ENCODE measurements at places on chromosomes 4 and X. TPM values are rescaled to one million over a fixed set of nuclear protein-coding genes. Genes with fewer than 3 reads are reported as not detected.

- no peak for DNase-seq
These were observed 20.6 kb downstream of the AP1S2 start for GRCh38 chrX:15834053-15834452.

MAGEA10 gene
- total RNA-seq = not detected

GRCh38 chr4:30724247-30724646 lies 4.1 kb downstream of the PCDH7 start:
- no peak for DNase-seq

DNA sequence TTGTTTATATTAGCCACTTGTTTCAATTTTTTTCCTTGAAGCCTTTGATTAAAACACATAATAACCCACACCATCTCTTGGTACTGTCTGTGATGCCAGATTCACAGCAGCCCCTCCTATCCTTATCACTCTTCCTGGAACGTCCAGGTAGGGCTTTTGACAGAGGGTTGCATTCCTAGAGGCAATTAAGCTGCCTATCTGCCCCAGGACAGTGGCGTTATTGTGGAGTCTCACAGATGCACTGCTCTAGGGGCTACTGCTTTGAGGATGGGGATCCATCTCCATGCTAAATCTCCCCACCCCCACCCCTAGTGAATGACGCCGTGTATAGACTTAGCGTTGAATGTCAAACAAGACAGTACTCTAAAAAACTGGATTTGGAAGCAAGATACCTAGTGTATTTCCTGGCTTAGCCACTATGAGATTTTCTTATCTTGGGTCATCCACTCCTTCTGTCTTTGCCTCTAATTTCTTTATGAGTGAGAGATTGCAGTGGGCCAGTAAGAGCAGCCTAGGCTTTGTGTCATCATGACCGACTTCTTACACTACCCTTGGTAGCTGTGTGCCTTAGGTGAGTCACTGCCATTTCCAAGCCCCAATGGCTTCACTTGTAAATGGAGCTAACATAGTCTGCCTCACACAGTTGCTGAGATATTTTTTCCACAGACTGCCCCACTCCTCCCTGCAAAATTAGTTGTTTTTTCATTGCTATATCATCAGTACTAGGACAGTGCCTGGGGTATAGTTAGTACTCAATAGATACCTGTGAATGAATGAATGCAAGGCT lies 90.9 kb downstream of the EGF start:
- no peak for DNase-seq

DNA sequence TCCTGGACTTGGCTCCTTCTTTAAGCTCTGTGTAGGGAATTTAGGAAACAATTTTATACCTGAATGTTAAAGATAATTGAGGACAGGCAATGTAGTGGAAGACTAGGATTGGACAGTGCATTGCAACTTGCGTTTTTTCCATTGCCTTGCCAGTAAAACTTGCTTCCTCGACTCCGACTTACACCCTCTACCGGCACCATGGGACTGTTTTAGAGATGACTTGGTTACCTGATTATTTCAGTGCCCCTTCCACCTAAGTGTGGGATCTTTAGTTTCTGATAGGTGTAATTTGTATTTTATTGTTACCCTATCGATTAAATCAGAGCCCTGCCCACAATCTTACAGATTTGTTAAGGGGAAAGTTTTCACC lies 1.2 kb downstream of the PRPS1 start:
- DNase-seq = no peak

ASB12 gene
- not detected for total RNA-seq

DNA sequence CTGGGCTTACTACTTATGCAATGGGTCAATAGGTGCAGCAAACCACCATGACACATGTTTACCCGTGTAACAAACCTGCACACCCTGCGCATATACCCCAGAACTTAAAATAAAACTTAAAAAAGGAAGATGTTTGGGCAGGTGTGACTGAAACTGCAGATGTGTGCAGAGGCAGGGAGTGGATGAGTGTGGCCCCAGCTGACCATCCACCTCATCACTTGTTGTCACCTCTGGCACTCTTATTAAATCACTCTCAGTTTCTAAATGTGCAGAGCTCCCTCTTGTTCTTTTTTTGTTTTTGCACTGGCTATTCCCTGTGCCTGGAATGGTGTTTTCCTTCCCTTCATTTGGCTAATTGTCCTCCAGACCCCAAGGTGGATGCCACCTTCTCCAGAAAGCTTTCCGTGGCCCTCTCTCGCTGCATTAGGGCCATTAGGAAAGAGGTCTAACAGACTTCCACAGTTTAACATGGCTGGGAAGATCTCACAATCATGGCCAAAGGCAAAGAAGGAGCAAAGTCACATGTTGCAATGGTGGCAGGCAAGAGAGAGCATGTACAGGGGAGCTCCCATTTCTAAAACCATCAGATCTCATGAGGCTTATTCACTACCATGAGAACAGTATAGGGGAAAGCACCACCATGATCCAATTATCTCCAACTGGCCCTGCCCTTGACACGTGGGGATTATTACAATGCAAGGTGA lies 58.5 kb downstream of the SLC2A9 start:
- DNase-seq = no peak

FABP2 gene
- not detected for total RNA-seq

DNA sequence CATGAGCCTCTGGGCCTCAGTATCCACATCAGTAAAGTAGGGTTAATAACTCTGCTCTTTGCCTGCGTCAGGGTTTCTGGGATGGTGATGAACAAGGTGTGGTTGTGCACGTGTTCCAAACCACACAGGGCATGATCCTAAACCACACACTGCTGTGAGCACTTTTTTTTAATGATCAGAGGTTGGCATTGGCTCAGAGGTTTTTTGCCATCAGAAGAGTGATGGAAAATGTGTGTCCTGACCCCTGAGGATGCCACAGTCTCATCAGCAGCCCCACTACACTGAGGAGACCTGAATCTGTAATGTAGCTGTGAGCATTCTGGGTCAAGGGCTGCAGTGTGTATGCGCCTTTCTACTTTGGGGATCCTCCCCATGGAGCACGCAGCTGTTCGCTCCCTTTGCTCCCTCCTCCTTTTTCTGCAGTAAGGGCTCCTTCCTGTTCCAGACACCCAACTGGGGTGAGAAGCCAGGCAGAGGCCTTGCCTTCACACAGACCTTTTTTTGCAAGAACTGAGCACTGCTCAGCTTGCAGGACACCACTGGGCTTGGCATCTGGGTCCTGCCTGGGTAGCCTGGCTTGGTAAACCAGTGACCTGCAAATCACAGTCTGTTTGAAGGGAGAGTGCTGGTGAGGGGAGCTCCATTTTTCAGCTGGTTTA lies 87.5 kb downstream of the MAMLD1 start:
- DNase-seq = no peak

ARHGAP6 gene
- total RNA-seq = not detected

- DNase-seq = no peak
These were observed 44.6 kb downstream of the C4orf50 start for GRCh38 chr4:5973486-5974220.

DNA sequence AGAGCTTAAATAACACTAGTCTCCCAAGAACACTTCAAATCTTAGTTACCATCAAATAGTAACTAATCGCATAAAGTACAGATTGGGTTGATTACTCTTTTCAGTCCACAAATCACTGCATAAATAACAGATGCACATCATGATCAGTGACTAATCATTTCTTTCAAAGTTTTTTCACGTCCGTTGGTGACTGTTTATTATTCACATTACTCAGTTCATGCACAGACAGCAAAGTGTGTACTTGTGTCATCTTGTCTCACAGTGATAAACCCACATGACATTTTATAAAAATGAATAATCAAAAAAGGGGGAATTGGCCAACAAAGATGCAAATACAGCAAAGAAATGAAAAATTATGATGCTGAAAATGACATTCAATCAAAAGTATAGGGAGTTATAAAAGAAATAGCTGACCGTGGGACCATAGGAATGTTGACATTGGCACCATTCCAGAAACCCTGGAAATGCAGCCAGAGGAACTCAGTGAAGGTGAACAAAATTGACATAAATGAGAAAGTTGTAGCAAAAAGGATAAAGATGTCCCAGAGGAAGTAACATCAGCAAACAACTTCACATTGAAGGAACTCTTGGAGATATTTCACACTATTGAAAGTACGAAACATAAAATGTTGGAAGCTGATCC lies 161.5 kb downstream of the SOX3 start:
- DNase-seq = no peak

MOSPD2 gene
- total RNA-seq = 21.1 TPM

- no peak for DNase-seq
These were observed 6.8 kb downstream of the TXK start for GRCh38 chr4:48127231-48127630.

GSX2 gene
- not detected for total RNA-seq

- DNase-seq = no peak
These were observed 204.6 kb downstream of the RBM46 start for GRCh38 chr4:154985673-154986072.

VGLL1 gene
- not detected for total RNA-seq

DNA sequence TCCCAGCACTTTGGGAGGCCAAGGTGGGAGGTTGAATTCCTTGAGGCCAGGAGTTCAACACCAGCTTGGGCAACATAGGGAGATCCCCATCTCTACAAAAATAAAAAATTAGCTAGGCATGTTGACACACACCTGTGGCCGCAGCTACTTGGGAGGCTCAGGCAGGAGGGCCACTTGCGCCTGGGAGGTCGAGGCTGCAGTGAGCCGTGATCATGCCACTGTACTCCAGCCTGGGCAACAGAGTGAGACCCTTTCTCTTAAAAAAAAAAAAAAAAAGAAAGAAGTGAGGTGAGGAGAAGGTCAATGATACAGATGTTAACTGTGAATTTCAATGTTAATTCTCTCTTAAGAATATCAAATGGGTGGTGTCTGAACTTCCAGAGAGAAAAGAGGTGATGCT lies 15.1 kb upstream of the AP1S2 start:
- DNase-seq = no peak

- no peak for DNase-seq
These were observed 199.8 kb upstream of the GATB start for GRCh38 chr4:151960449-151961230.

GRCh38 chrX:48934581-48935300 lies 15.9 kb upstream of the PIM2 start:
- DNase-seq = no peak

GRCh38 chrX:10576186-10576585 lies 44.2 kb downstream of the MID1 start:
- DNase-seq = no peak

GRCh38 chr4:163755013-163755412 lies 260.5 kb downstream of the TMA16 start:
- no peak for DNase-seq

APBB2 gene
- total RNA-seq = 6.1 TPM

FAT1 gene
- 0.02 TPM for total RNA-seq

DNA sequence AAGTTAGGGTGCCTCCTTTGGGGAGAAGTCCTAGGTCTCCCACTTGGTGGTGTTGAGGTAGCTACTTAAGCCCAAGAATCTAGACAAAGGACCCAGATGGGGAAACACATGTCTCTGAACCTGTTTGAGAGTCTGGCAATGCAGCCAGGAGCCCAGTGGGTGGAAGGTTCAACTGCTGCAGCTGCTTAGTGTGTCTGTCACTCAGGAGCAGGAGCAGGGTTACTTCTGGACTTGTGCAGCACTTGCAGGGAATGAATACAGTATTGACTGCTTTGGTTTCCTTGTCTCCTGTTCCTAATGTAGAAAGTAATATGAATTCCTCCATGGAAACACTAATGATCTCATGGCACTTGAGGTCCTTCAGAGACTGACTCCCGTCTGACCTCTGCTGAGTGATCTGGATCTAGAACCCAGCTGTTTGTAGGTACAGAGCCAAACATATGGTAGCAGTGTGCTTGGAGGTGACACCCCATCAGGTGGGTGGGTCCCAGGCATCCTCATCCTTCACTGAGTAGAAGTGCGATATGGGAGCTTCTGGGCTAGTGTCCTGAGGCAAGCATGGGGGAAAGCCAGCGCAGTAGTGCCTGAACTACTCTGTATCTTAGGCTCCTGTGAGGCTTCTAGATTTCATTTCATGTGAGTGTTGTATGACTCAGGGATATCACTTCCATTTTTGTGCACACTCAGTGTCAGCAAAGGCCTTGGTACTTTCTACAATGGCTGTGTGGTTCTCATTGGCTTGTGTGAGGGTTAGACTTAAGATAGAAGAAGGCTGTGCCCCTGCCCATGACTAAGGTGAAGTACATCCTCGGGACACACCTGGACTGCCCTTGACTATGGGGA lies 85.0 kb upstream of the WDR1 start:
- no peak for DNase-seq

- DNase-seq = no peak
These were observed 22.2 kb upstream of the SULT1E1 start for GRCh38 chr4:69882150-69882549.

COL4A5 gene
- total RNA-seq = not detected

RBBP7 gene
- total RNA-seq = 197 TPM

SSX4B gene
- not detected for total RNA-seq

DNA sequence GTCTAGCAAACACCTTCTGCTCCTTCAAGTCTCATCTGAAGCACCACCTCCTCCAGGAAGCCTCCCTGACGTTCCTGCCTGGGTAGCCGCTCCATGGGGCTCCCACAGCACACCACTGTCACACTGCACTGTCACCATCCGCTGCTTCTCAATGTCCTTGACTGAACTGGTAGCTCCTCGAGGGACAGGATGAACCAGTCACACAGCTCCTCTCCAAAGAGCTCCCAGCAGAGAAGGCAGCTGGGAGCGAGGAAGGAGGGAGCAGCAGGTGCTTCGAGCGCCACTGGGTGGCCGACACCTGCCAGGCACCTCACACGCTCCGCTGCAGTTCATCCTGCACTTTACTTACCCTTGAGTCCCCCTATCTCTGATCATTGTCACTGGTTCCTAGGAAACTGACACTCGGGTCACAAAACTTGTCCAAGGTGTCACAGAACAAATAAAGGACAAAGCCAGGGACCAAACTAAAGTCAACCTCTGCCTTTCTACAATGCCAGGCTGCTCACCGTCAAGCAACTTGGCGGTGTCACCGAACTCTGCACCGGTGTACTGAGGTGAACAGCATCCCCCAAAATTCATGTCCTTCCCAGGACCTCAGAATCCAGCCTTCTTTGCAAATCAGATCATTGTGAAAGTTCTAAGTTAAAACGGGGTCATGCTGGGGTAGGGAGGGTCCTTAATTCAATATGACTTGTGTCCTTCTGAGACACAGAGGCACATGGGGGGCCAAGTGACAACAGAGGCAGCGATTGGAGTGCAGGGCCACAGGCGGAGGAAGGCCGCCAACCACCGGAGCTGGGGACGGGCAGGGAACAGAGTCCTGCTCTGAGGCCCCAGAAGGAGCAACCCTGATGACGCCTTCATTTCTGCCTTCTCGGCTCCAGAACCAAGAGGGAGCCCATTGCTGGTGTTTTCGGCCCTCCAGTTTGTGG lies 5.5 kb upstream of the S100P start:
- no peak for DNase-seq

DNA sequence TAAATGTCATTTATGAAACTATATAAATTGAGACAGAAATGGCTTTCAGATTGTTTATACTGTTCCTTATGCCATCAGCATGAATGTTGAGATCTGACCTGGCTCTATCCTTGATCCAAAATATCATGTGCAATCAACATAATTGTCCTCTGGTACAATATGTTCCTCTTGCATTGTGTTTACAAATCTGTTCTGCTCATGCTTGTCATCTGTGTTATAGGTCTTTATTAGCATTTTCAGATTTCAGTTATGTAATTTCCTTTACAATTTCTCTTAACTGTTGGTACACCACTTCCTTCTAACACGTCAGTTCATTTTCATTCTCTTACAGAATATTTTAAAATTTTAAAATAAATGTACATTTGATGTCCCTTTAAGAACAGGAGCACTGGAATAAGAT lies 1.6 kb downstream of the HPGD start:
- no peak for DNase-seq

Measured in activated naive CD4-positive, alpha-beta T cell treated with anti-CD3 and anti-CD28 coated beads, Interleukin-2, amount 50 U/mL, for 72 hours (primary cell).